ENCODE measurements at places on chromosomes 6 and 20.
A peak's percentile ranks its signal among the peaks of the same experiment; 100 is the strongest.

- DNase-seq, result no peak
These were observed 110.7 kb downstream of the PDE10A start for GRCh38 chr6:165552248-165552736.

DNA sequence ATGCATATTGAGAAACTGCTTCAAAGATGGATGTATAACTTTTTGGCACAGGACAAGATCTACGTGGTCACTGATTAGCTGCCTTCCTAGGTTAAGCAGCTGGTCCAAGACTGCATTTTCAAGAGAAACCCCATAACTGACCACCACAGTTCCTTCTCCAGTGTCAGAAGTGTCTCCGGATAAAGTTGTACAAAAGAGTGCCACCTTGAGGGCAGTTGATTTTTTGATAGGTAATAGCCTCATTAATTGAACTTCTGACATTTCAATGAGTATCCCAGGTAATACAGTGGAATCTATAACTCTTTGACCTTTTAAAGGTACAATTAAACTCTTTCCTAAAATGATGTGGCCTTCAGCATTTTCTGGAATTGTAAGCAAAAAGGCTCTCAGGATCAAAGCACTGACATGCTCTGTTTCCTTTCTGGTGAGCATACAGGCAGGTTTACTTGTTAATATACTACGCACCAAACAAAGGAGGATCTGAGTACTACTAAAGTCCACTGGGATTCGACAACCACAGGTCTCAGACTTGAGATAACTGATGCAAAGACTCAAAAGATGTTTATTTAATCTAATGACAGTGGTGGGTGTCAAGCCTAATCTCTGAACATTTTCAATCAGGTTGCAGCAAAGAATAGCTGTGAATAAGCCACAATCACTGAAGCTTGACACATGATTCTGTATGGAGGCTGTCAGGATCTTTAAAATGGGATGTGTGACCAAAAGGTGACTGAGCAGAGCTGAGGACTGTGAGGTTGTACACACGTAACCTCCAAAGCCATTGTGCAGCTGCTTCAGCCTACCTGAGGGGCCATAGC, 21.2 kb downstream of the MKKS start:
- no peak for DNase-seq

DNA sequence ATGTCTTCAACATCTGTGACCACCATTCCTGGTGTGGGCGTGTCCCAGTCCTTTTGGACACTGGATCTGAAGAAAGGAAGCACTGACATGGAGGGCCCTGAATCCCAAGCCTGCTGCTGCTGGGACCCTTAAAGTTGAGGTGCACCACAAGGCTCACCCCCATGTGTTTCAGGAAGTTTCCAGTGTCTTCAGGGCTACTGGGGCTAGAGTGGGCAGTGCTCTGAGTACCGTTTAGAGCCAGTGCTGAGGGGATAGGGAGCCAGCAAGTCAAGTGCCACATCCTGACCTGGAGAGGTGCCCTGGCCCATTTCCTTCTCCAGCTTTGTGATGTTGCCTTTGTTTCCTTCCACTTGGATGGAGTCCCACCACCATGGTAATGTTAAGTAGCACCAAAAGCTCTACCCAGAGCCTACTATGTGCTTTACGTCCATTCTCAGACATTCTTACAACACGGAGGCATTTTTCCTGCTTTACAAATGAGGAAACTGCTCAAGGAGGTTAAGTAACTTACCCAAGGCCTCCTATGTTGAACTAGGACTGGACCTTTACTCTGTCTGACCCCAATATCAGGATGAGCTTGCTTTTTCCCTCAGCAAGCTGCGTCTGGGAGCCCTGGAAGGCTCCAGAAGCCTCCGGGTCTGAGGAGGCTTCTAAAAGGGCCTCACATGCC, 552 bp upstream of the DEF6 start:
- no peak for DNase-seq

GRCh38 chr6:7723041-7723447, 2.9 kb upstream of the BMP6 start:
- peak; percentile 56 for DNase-seq

DNA sequence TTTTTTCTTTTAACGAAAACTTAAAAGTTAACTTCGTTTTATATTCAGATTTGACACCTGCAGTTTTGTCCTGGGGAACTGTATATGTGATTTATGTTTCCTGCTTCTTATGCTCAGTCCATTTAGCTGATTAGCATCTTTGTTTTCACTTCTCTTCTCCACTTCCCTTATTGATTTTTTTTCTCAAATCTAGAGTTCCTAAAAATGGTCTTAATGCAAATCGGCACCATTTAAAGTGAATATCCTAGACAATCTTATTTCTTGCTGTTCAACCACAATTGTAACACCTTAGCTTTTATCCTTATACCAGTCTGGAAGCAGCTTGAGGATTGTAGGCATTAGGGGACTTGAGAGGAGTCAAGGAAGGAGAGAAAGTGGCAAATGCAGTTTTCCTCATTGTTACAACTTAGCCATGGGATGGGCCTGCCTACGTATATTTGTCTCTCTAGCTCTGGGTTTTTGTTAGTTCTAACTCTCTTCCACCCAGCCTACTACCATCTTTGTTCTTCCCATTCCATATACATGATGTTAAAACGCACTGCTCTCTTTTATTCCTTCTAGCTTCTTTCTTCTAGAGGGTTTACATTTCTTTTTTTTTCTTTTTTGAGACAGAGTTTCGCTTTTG, 8.5 kb downstream of the QRSL1 start:
- no peak for DNase-seq

DNA sequence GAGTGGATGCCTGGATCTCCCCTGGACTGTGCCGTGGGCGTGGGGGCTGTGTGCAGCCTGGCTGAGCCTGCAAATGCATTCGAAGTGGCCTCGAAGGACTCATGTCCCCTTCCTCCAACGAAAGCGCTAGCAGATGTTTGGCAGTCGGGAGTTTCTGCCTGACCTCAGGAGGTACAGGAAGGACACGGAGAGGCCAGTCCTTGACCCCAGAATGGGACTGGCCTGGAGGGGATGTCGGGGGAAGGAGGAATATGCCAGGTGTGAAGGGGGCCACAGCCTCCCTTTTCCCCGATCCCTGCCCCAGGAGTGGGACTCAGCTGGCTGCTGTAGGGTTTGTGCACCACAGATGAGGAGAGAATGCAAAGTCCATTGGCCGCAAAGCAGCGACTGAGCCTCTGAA, 45.6 kb downstream of the APCDD1L start:
- DNase-seq, result no peak

- no peak for DNase-seq
These were observed 181.8 kb downstream of the KHDC1L start for GRCh38 chr6:73043446-73043845.

DNA sequence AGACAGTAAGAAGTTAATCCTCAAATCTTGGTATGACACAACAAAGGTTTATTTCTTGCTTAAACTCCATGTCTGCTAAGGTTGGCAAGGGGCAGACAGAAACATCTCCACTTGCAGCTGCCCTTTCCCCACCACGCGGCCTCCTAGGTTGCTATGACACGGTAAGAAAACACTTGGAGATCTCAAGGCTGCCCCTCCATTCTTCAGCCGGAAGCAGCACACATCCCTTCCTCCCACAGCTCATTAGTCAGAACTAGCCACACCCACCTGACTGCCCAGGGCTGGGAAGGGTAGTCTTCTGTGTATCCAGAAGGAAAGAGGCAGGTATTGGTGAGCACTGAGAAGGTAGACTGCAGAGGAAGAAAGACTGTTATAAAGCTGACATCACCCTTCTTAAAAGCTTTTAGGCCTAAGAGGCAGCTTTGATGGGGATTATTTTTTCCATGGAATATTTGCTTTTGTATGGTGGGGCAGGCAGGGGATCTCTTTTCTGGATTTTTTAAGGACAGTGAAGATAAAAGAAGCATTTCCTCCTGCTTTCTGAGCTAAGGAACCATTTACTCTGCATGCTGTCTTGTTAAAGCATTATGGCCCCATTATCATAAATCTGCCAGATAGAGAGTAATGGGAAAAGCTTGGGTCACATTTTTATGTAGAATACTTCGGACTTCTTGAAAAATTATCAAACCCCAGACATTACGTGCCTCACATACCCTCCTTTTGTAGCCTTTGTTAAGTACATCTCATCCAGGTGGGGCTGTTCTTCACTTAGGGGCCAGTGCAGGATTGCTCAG, 41.6 kb downstream of the MRAP2 start:
- DNase-seq, result no peak

GRCh38 chr20:37877832-37878772, 24.8 kb upstream of the VSTM2L start:
- DNase-seq, result no peak

DNA sequence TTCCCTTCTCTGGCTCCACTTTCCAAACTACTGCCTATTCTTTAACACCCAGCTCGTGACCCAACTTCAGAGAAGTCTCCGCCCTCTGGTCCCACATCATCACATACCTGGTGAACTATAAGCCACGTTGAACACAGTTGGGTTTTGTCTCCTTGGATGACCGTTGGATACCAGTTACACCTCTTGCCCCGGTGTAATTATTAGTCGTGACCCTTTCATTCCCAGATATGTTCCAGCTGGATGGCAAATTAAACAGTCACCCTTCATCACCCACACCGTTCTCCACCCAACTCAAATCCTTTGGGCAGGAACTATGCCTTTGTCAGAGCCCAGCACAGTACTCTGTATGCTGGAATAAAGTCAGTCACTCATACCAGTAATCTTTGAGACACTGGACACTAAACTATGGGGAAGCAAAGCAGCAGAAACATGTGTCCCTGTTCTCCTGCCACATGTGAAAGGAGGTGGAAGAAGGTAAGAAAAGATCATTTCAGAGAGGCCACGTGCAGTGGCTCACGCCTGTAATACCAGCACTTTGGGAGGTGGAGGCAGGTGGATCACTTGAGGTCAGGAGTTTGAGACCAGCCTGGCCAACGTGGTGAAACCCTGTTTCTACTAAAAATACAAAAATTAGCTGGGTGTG, 22.5 kb downstream of the PLAGL2 start:
- DNase-seq, result no peak

All from activated T-cell treated with anti-CD3 and anti-CD28 coated beads, Interleukin-2, amount 50 U/mL, for 1 hour (primary cell).